ENCODE measurements at places on chromosomes 7 and 10.
A peak's percentile ranks its signal among the peaks of the same experiment; 100 is the strongest.

DNA sequence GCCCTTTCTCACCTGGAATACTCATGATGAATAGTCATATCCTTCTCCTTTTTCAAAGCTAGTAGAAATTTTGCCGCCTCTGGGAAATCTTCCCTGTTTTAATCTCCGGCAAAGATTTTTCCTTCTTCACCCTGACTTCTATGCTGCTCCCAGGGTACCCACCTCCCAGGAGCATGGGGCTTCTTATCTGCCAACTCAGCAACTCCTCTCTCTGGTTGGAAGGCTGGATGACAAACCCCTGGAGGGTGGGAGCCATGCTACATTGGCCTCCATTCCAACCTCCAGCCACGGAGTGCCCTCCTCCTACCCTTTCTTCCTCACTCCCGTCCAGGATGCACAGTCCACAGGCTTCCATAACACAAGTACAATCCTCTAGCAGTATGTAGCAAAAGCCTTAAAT, 19.9 kb downstream of the NEUROG3 start:
- DNase-seq: no peak

GRCh38 chr10:75624638-75625037, 193.2 kb downstream of the LRMDA start:
- DNase-seq: no peak

- DNase-seq: no peak
Observed at GRCh38 chr7:100640517-100641440, 573 bp downstream of the TFR2 start.

- no peak for DNase-seq
Observed at GRCh38 chr10:121683816-121684215, 85.6 kb upstream of the FGFR2 start.

- DNase-seq: no peak
Observed at GRCh38 chr7:39102234-39102633, 124.5 kb downstream of the POU6F2 start.

DNA sequence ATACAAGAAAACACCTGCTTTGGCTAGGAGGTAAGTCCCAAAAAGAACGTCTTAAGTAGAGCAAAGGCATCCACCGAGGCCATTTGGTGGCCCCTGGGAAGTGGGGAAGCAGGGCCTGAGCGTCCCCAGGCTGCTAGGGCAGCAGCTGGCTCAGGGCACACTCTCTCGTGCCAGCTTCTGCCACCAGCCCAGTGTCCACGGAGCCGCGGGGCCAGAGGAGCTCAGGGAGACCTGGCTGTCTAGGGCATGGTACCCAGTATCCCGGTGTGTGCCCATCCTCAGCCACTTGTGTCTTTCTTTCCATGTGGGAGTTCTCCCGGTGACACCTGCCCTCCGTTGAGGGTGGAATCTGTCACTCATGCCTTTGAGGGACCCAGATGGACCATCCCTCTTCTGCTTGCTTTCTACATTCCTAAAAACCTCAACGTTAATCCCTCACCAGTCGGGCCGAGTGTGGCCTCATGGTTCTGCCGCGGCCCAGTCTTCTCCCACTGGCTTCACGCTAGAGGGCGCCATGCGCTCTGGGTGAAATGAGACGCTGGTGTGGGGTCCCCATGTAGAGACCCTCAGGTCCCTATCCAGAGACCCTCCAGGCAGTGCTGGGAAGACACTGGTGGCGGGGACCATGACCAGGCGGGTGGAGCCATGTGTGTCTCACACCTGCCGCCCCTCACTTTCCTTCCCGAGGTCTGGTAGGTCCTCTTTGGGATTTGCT, 9.5 kb upstream of the AP5Z1 start:
- DNase-seq: no peak

- no peak for DNase-seq
Observed at GRCh38 chr7:66529883-66530610, 98.6 kb upstream of the KCTD7 start.

DNA sequence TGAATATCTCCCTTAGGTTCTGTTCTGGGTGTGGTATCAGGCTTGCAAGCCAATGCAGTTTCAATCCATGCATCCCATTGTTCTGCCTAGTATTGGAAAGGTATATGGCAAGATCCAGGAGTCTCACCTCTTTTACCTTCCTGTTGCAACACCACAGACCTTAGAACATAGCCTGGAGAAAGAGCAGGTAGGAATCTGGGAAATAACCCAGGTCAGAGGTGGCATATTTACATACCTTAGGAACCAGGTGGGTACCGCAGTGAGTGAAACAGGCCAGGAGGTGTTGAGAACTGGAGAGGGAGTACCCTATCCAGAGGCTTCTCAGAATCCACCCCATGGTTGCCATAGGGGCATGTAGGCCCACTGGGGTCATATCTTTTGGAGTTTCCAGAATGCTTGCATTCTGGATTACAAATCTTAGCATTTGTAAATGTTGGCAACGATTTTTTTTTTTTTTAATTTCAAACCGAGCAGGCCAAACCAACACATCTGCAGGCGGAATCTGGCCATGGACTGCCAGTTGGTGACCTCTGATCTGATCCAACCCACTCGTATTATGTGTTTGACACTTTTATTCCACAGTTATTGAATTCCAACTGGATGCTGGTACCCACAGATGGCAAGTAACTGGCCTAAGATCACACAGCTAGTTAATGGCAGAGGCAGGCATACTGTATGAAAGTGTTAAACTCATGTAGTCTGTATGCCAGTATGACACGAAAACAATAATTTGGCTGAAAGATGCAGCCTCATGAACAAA, 180.3 kb upstream of the TCF7L2 start:
- no peak for DNase-seq

DNA sequence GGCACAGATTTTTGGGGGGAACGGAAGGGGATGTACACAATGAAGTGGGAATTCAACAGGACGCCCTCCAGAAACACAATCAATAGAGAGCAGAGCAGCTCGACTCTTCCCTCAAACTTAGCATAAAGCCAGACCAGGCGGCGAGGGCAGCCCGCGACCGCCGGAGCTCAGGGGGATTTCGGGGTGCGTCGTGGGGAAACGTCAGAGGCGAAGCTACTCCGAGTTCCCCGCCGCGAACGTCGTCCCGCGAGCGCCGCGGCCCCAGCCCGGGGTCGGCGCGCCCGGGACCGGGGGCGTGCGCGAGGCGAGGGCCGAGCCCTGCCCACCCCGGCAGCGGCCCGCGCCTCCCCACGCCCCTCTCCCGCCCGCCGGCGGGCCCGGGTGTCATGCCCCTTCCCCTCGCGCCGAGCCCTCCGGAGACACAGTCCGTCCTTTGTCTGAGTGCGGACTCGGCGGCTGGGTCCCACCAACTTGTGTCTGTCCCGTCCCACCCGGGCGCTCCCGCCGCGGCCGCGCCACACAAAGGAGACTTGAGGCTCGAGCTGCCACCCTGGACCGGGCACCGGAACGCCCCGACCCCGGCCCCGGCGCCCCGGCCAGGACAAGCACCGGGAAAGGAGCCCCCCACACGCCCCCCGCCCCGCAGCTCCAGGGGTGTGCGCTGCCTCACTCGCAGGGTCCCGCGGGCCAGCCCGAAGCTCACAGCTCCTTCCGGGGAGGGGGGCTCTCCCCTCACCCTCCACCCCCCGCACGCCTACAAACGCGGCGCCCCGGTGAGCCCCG, 634 bp downstream of the EZH2 start:
- no peak for DNase-seq

GRCh38 chr10:80408242-80409101, at the start of gene PRXL2A:
TSS of gene PRXL2A (plus strand) at chr10:80408551. CDS start at chr10:80420468, 11,917 bp downstream.
- no peak for DNase-seq

DNA sequence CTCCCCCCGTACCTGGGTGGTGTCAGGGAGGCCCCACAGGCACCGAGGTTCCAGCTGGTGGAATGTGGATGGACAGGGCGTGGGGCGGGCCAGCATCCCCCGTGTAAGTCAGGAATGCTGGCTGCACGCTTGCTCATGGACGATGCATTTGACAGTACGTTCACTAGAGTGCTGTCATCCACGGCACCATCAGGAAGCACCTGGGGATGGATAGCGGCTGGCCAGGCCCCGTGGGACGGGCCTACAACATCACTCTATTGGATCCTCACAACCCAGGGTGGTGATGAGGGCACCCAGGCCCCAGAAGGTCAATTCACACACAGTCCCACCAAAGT, 63.6 kb downstream of the INSIG1 start:
- no peak for DNase-seq

DNA sequence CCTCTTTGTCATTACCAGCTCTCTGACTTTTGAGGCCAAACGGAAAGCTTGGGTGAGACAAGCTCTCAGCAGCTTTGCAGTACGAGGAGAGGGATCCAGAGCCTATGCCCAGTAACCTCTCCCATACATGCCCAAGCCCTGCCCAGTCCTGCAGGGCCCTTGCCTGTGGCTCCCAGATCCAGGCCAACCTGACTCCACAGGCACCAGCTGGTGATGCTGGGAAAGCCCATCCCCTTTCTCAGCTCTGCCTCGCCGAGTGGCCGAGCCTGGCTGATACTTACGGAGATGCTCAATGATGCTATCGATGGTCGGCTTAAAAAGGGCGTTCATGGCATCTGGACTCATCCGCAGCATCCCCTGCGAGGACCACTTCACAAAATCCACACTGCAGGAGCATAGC, 55.4 kb downstream of the PNLIPRP2 start:
- DNase-seq: no peak

DNA sequence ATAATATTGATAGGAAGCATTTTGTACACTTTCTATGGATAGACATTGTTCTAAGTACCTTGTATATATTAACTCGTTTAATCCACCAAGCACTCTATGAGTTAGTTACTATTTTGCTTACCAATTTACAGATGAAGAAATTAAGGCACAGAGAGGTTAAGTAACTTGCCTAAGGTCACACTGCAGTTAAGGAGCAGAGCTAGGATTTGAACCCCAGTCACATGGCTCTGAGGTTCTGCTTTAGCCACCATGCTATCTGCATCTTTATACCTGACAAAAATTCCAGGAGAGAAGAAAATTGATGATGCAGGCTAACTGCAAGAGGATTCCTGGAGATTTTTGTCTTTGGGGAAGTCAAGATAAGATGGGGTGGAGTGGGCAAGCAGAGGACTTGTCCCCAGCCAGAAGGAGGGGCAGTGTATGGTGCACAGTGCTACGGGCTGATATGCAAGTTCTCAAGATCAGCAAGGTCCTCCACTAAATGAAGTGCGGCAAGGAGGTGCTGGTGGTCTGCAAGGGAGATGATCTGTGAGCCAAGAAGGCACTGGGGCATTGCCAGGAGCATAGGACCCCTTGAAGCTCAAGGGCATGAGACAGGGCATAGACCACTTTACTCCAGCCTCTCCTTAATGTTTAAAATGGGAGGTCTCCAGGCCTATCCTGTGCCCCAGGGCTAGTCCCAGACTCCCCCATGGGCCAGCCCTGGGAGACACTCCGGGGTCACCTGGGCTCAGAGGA, 430.6 kb downstream of the RPS24 start:
- no peak for DNase-seq

DNA sequence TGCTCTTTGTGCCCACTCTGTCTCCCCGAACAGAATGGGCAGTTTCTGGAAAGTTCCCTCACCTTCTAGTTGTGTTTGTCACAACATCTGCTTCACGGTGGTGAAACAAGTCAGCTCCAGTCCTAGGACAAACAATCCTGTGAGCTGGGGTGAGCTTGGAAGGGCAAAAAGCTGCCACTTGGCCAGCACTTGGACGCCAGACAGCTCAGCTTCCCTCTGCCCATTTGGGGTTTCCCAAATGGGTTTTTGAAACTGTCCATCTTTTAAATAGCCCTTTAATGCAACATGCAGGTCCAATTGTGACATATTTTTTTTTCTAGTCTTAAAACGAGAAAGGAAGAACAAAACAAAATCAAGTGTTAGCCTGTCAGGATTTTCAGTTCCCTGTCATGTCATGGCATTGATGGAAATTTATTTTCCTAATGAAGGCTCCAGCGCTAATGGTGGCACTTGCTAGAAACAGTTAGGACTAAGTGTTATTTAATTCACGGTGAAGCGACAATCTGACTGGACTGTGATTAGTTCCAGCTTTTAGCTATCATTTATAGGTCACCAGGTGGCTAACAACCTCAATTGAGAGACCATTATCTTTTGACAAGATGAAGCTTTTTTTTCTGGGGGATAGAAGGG, 181.7 kb downstream of the MYOF start:
- no peak for DNase-seq

DNA sequence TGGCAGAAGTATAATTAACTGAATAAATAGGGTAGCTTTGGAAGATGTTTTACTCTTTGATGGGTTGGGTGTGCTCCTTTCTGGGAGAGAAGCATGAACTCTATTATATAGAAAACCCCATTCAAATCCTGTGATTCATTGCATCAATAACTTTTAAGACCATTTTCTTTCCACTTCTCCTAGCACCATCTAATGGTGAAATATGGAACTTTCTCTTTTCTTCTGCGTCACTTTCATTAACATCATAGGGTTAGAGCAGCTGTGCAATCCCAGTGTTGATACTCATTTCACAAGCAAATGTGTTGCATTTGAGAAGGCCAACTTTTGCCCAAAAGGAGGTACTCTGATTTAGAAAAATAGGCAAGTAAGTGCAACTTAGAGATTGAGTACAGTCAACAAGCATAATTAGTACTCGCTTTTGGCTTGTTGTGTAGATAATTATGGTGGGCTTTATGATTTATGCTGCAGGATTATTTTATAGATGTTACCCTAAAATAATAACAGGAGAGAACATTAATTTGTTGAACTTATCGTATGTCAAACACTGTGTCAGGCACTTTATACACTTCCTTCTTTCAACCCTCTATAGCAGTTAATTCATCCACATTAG, 92.9 kb downstream of the CPED1 start:
- peak; percentile 61 for DNase-seq

- DNase-seq: no peak
Observed at GRCh38 chr10:72312865-72313391, 39.2 kb downstream of the DDIT4 start.

Measured in RCC 7860 (cell line).